ENCODE measurements at places on chromosomes 5 and 9.

DNA sequence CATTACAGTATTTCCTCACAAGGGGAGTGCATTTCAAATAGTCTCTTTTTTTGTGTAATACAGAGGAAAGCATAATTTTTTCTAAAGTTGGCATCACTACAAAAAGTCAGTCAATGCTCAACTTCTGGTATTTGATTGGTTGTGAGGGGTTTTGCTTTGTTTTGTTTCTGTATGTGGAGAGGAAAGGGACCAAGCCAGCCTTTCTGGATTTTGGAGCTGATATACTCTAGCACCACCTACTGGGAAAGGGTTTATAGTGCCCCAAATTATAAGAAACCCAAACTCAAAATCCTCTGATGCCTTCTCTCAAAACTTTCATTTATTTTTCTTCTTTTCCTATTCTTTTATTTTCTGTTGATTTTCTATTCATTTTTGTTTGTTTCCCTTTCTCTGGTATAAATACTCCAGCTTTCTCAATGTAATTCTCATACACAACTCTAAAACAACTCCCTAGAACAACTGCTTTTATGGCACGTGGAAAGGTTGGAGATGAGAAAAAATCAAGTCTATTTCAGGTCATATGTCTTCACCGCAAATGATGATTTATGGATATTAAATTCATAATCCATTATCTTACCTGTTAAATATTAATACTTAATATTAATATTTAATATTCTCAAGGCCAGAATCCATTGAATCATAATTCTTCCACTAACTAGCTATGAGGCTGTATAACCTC, 69.5 kb upstream of the ANXA1 start:
- no peak for DNase-seq

DNA sequence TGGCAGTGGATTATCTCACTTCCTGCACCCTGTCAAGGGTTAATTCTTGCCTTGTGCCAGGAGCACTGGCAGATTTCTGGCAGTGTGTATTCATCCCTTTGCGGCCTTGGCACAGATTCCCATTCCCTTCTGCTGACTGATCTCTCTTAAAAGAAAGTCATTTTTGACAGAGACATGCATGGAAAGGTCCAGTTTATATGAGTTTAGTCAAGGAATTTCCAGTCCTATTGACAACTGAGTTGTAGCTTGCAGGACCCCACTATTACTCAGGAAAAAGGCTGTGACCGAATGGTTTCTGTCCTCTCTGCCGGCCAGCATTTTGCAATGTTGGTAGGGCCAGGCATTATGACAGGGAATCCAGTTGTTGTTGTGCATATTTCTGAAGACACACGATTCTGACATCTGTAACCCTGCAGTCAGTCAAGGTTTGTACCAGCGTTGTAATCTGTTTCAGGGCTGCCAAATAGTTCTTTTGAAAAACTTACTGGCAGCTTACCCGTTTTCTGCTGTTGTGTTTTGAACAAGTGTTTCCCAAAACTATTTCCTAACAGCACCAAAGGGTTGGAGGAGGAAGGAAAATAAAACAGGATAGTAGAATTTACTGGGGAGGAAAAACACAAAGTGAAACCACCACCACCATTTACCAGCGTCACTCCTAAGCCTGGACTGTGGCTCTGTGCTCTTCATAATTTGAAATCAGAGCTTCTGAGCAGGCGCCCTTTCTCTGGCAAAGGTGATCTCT, 243.4 kb upstream of the KLF4 start:
- DNase-seq: no peak

DNA sequence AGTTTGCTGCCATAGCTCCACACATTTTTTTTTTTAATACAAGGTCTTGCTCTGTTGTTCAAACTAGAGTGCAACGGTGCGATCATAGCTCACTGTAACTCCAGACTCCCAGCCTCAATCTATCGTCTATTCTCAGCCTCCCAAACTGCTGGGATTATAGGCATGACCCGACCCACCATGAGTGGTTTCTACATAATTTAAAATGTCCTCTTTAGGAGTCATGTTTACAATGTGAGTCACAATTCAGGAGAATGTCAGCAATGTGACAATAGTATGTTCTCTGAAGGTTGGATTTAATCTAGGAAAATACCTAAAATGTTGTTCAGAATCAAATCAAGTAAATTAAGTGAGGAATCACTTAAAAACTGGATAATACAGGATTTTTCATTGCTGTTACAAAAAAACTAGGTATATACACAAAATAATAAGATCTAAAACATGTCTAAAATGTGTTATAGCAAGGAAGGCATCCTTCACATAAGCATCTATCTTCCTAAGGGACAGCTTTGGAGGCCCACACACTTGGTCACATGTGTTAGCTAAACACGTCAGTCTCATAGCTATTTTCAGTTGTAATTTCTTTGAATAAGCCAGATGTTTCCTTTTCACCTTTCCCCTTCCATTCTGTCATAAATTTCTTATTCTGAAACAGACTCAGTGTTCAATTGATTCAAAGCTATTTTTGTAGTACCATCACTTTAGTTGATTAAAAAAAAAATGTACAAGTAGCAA, 30.0 kb upstream of the ELAVL2 start:
- DNase-seq: no peak

- DNase-seq: no peak
Measured at GRCh38 chr5:127695346-127695745, 7.8 kb upstream of the CCDC192 start.

GRCh38 chr9:11192993-11193392, 580.2 kb upstream of the PTPRD start:
- DNase-seq: no peak

- DNase-seq: no peak
Measured at GRCh38 chr5:107263387-107264018, 407.2 kb downstream of the EFNA5 start.

GRCh38 chr9:121286973-121287741, 19.2 kb downstream of the GSN start:
- DNase-seq: no peak

- DNase-seq: no peak
Measured at GRCh38 chr5:79512471-79513307, 1.2 kb downstream of the HOMER1 start.

- DNase-seq: no peak
Measured at GRCh38 chr5:100553209-100553608, 18.0 kb downstream of the FAM174A start.

DNA sequence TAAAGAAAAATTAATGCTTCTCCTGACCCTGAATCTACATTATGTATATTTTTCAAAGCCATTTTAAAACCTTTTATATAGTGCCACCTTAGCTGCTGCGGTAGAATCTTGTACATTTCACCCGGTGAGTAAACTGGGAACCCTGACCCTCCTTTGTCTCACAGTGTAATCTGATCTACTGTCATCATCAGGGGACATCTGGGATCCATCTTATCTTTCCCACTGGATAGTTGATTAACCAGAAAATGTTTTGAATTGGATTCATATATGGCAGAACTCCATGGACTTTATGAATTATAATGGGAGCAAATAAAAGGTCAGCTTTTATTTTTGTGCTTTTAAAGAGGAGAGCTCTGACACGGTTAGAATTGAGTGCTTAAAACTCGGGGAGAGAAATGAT, 95.0 kb downstream of the ADAMTSL1 start:
- no peak for DNase-seq

GRCh38 chr9:136711751-136712689, at the start of gene DIPK1B:
Gene DIPK1B, plus strand, starts transcription at chr9:136712572. Its CDS starts 94 bp downstream, at chr9:136712666.
- DNase-seq: no peak

- no peak for DNase-seq
Measured at GRCh38 chr5:37080697-37081096, 168.5 kb downstream of the CPLANE1 start.

GRCh38 chr5:132019857-132020555, 8.5 kb upstream of the ACSL6 start:
- peak; percentile 39 for DNase-seq

GRCh38 chr5:178489271-178489976, 100.8 kb downstream of the COL23A1 start:
- no peak for DNase-seq

DNA sequence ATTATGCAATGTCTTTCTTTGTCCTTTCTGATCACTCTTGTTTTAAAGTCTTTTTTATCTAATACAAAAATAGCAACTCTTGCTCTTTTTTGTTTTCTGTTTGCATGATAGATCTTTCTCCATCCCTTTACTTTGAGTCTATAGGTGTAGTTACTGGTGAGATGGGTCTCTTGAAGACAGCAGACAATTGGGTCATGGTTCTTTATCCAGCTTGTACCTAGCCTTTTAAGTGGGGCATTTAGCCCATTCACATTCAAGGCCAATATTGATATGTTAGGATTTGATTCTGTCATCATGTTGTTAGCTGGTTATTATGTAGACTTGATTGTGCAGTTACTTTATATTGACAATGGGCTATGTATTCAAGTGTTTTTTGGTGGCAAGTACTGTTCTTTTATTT, 245.9 kb upstream of the TARS1 start:
- no peak for DNase-seq
